ENCODE measurements at places on chromosomes 3 and 15. TPM values are rescaled to one million over a fixed set of nuclear protein-coding genes. Genes with fewer than 3 reads are reported as not detected.
A peak's percentile ranks its signal among the peaks of the same experiment; 100 is the strongest.

DNA sequence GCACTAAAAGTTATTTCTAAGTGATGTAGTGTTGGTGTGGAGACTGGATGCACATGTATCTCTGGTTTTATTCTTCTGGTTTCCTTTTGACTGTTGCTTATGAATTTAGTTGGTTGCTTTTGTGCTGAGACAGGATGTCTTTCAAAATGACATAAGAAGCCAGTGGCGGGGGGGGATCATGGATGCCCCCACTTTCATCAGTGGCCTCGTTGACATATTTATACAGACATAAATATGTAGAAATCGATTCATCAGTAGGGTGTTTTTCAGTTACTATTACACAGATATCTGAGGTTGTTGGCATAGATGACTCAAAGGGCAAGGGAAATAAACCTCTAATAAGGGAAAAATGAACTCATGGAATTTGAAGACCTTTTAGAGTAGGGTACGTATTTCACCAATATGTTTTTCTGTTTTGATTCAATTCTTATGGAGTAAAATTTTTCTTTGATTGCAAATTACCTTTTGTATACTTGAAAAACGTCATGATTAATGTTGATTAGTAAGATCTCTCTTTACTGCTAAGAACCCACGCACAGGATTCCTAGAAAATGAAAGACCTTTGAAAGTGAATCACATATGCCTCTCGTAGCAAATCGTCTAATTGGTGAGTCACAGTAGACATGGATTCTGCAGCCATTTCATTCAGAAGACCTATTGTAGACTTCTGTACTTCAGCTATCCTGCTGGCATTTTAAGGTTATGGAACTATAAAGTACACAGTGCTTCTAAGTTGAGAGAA lies 97.4 kb upstream of the RBMS3 start:
- no peaks in the 10 kb centered on the region for H3K36me3 ChIP-seq
- no peak overlapping the region for H3K27ac ChIP-seq
- H3K4me3 ChIP-seq = no peak overlapping the region
- DNase-seq = no peak
- no peaks in the 10 kb centered on the region for H3K27me3 ChIP-seq

GRCh38 chr3:157126365-157126764 lies 33.6 kb downstream of the CCNL1 start:
- H3K27ac ChIP-seq = peak overlapping the region; percentile 95
- peaks cover 79% of the 10 kb centered on the region for H3K4me1 ChIP-seq
- no peak overlapping the region for H3K4me3 ChIP-seq
- no peaks in the 10 kb centered on the region for H3K36me3 ChIP-seq
- H3K27me3 ChIP-seq = no peaks in the 10 kb centered on the region
- DNase-seq = no peak

The ATP13A3 gene
- total RNA-seq = 426 TPM

The CFAP100 gene
- not detected for total RNA-seq

The TM4SF1 gene
- total RNA-seq = 63.6 TPM

DNA sequence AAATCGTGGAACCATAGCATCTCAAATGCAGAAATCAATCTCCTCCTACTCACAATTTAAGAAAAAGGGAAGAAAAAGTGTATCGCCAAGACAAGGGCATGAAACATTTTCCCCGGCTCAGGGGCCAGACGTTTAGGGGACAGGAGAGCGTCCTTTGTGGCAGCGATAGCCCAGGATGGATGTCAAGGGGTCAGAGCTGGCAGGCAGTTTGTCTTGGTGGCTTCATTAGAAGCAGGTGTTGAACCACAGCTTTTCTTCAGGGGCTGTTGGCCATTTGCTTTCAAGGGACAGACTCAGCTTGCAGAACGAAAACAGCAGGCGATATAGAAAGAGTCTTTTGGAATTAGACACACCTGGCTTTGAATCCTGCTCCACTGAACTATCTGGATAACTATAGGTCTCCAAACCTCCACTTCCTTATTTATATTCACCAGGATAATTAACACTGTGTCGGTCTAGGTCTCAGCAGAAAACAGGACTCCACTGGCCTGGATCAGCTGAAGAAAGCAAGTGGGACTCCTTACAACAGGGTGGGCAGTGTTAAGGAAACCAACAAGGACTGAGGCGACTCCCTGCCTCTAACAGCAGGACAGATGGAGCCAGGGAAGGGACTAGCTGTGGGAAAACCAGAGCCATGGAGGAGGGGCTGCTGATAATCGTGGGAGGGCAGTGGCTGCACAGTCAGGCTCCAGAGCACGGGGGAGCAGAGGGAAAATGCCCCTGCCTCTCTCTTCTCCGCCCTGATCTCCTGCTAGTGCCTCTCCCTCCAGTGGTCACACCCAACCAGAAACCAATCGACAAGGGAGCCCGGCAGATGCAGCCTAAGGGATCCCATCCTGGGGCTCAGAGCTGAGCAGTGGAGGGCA lies 123.6 kb downstream of the LIPC start:
- H3K4me3 ChIP-seq = no peak overlapping the region
- H3K27ac ChIP-seq = no peak overlapping the region
- no peak for DNase-seq
- H3K36me3 ChIP-seq = no peaks in the 10 kb centered on the region
- no peaks in the 10 kb centered on the region for H3K4me1 ChIP-seq

DNA sequence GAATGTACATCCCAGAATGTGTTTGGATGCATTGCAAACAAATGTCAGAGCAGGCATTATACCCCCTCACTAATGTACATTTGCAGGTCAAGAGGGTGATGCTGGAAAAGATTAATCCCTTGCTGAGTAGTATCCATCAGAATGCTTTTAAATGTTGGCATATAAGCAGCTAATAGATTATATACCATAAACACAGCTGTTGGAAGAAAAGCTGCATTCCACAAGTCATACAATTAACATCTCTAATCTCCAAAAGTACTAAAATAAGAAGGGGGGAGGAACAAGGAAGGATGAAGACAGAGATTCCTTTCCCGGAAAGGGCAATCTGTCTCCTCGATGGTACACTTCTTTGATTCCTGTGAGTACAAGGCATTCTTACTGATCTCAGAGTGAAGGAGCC lies 445.7 kb upstream of the CDIN1 start:
- H3K4me1 ChIP-seq = no peaks in the 10 kb centered on the region
- H3K36me3 ChIP-seq = no peaks in the 10 kb centered on the region
- H3K27ac ChIP-seq = no peak overlapping the region
- no peaks in the 10 kb centered on the region for H3K27me3 ChIP-seq

GRCh38 chr3:32847528-32847927 lies 29.7 kb downstream of the TRIM71 start:
- no peak overlapping the region for H3K27ac ChIP-seq
- no peak overlapping the region for H3K4me3 ChIP-seq
- no peaks in the 10 kb centered on the region for H3K36me3 ChIP-seq
- DNase-seq = no peak
- H3K4me1 ChIP-seq = no peaks in the 10 kb centered on the region

GRCh38 chr15:36831904-36832287 lies 252.5 kb downstream of the CDIN1 start:
- H3K4me1 ChIP-seq = no peaks in the 10 kb centered on the region
- peak; percentile 51 for DNase-seq
- H3K4me3 ChIP-seq = no peak overlapping the region
- no peaks in the 10 kb centered on the region for H3K36me3 ChIP-seq

DNA sequence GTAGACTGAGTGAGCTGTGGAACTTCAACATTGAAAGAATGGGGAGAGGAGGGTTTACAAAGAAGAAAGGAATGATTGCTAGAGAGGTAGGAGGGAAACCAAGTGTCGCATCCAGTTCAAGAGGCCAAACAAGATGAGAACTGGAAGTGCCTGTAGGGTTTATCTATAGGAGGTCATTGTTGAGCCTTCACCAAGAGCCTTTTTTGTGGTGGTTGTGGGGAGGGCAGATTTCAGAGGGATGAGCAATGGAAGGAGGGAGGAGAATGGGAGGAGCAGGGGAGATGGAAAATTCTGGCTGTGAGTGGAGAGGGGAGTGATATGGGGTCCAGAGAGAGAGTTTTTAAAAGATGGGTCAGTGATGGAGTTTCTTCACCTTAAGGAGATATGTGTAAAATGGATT lies 8.5 kb downstream of the PDIA5 start:
- no peak for DNase-seq
- H3K27ac ChIP-seq = peak overlapping the region; percentile 70
- no peak overlapping the region for H3K4me3 ChIP-seq

DNA sequence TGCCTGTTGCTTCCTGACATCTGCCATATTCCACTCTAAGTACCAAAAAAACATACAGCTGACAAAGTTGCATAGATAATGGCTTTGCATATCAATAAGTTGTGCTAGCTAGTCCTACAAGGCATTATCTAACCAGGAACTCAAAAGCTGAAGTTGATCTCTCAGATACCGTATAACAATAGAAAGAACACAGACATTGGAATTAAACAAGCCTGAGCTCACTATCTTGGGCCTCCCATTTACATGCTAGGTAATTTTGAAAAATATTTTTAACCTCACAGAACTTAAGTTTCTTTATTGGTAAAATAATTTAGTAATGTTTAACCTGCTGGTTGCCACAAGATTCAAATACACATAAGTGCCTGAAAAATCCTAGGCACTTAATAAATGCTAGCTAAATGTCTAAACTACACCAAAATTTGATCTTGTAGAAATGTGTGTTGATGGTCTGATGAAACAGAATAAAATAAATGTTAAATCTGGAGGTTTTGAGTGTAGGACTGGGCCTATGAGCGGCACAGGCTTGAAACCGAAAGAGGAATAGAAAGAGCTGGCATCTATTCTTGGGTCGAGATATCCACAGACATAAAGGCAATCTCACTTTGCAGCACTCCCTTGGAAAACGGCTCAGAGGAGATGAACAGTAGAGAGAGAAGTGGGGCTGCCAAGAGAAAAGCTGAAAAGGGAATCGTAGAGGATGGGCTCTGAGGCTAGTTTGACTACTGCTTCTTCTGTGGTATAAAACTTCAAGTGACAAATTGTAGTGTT lies 29.9 kb upstream of the TTC14 start:
- H3K36me3 ChIP-seq = no peaks in the 10 kb centered on the region
- H3K4me3 ChIP-seq = no peak overlapping the region
- H3K27ac ChIP-seq = no peak overlapping the region
- no peaks in the 10 kb centered on the region for H3K4me1 ChIP-seq
- DNase-seq = no peak

The FAM107A gene
- 62.3 TPM for total RNA-seq

Measured in thyroid gland (tissue), 4 donors.